ENCODE measurements at places on chromosomes 3 and 15. TPM values are rescaled to one million over a fixed set of nuclear protein-coding genes. Genes with fewer than 3 reads are reported as not detected.

- no peak for DNase-seq
Observed at GRCh38 chr3:5057272-5057671, 64.8 kb upstream of the ARL8B start.

Gene MUC20
- total RNA-seq = 1.3 TPM

GRCh38 chr3:191170097-191170496, 28.9 kb upstream of the OSTN start:
- DNase-seq = no peak

- DNase-seq = no peak
Observed at GRCh38 chr3:38255627-38256026, 10.0 kb upstream of the SLC22A13 start.

Gene C15orf62
- 0.57 TPM for total RNA-seq

Measured in endodermal cell (in vitro differentiated cells).